ENCODE measurements at places on chromosomes 6 and 20.

DNA sequence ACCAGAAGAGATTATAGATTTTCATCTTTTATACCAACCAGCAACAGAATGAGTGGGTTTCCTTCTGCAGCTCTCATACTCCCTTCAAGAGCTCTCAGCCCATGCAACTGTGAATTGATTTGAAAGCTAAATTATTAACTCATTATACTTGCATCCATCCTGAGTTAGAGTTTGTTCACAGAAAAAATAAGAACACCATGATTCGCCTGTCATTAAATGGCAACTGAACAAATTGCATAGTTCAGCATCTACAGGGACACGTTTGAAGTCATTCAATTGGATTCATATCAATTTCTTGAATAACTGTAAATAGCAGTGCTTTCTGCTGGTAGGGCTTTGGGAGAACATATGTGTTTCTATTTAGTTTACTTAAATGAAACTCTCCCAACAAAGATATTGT is 65.7 kb downstream of the NKAIN2 start:
- DNase-seq, result no peak

- no peak for DNase-seq
These were observed 39.0 kb downstream of the TPD52L1 start for GRCh38 chr6:125192610-125192930.

GRCh38 chr6:78954740-78955139 is 87.4 kb downstream of the IRAK1BP1 start:
- DNase-seq, result no peak

DNA sequence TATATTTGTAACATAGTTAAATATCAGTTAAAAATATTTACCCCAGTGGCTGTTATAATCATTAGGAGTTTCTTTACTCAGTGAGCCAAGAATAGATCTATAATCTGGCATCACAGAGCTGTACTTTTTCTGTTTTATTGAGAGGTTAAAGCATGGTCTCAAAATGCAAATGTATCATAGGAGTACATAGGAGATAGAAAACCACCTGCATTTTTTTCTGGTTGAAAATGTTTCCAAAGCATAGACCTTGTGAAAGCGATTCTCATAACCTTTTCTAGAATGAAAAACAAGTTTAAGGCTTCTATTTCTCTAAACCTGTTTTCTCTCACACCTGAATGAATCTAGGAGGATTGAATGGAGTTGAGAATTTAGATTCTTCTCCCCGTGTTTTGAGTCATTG is 14.4 kb downstream of the KCNQ5 start:
- DNase-seq, result no peak

DNA sequence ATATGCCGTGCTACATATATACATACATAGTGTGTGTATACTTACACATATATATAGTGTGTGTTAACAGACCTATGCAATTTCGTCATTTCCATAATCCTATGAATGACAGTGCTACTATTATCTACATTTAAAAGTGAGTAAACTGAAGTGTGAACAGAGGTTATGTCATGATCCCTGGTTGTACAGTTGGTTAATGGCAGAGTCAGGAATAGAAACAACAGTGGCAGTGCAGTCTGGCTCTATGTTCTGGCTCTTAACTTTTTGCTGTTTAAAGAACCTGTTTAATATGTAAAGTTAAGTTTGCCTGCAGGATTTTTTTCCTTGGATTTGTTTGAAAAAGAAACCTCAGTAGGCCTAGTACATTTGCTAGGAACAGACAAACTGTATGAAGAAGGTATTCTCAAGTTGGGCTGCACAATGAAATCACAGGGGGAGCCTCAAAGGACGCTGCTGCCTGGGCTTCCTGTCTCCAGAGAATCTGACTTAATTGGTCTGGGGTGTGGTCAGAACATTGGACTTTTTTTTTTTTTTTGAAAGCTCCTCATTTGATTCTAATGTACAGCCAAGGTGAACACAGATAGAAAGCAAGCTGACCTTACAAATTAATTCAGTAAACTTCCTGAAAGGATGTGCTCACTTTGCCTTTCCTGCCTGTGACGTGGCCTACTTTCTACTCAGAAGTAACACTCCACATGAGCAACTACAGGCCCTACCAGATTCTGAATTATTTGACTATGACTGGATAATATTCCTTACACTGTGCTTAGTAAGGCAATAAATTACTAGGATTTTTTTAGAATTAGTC is 29.4 kb downstream of the PLCB1 start:
- no peak for DNase-seq

GRCh38 chr6:149934249-149935156 is 7.3 kb upstream of the ULBP2 start:
- no peak for DNase-seq

DNA sequence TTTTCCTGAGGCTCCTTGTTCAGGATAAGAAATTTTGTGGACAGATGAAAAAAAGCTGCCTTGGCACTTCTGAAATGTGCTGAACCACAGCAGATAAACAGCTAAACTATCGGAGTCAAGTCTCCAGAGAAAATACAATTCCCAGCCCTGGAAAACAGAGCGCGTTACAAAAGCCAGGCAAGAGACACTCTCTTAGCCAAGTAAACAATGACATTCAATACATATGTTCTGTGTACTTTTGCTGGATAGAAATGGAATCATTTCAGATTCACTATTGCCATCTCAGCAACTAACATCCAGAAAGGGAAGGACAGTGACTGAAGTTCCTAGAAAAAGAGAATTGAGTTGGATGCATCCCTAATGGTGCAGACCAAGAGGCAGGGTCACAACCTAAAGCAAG is 196.8 kb upstream of the NRSN1 start:
- no peak for DNase-seq

- no peak for DNase-seq
These were observed 38.0 kb upstream of the HIVEP1 start for GRCh38 chr6:11974089-11974488.

DNA sequence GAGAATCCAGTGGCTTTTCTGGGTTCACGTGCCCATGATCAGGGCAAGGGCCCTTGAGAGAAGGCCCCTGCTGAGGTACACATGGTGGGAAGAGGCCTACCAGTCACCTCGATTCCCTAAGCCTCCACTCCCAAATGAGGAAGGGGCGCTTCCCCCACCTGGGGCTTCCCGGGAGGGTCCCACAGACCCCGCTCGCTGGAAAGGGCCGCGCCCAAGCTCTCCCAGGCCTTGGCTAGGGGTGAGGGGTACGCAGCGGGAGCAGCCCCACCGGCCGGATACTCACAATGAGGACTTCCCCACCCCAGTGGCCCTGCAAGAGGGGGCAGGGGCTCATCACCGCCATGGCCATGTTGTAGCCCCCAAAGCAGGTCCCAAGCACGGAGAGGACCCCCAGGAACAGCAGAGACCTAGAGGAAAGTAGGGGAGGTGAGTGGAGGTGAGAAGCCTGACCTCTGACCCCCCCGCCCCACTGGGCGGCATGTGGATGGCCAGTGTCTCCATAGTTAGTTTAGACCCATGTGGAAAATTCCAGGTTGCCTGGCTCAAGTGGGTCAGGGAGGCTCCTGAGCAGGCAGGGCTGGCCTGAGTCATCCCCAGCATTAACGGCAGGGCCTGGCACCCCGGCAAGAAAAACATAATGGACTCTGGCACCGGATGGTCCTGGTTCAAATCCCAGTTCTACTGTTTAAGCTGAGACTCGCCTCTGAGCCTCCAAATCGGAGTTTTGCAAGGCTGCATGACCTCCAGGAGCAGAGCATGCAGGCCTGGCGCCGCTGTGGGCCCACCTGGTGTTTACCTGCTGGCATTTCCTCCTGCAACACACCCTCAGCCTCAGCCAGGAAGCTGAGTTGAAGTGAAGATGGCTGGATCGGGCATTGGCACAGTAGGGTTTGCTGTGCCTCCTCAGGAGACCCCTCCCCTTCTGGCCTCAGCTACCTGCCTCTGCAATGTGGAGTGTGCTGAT is 6.6 kb downstream of the SLC52A3 start:
- no peak for DNase-seq

DNA sequence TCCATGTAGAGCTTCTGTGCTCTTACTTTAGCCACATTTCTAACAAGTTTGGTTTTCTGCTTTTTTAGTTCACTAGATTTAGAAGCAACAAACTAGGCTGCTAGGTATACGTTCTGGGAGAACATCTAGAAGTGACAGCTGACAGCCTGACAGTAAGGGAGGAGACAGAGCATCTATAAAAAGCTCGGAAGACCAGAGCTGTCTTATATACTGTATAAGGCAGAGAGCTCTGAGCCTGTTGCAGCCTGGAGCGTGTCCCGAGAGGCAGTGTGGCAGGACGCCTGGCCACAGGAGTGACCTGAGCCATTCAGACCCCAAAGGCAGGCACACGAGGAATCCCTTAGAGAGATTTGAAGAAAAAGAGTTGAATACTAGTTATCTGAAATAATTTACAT is 24.6 kb downstream of the PPP1R14C start:
- no peak for DNase-seq

DNA sequence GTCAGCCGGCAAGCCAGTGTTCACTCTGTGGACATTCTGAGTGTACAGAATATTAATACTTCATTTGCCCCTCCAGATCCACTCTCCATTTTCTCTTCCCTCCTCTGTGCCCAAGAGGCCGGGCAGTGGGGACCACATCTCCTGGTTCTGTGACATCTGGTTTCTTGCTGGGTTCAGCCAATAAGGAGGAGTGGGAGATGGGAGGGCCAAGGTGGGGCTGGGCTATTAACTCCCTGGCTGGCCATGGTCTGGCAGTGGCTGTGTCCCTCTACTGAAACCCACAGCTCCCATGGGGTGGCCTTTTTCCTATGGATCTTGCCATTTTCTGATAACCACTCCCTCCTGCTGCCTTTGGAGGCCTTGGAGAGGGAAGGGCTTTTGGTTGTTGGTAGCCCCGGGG is 30.0 kb upstream of the SALL4 start:
- no peak for DNase-seq

DNA sequence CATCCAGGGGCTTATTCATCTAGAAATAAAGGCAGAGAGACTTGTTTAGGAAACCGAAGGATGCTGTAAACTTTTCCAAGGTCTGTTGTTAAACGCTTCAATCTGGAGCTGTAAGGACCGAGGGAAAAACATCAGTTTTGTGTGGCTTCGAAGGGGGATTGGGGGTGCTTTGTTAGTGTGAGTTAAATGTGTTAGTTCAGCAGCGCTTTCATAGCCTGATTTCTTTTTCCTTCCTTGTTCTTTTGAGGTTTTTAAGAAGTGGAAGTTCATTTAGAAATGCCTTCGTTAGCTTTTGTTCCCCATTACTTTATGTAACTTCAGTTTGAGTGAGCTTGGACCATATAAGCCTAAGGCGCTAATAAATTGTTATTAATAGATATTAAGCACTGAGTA is 1.5 kb downstream of the ANKS1A start:
- DNase-seq, result no peak

- no peak for DNase-seq
These were observed 36.1 kb upstream of the ZBP1 start for GRCh38 chr20:57656252-57656820.

DNA sequence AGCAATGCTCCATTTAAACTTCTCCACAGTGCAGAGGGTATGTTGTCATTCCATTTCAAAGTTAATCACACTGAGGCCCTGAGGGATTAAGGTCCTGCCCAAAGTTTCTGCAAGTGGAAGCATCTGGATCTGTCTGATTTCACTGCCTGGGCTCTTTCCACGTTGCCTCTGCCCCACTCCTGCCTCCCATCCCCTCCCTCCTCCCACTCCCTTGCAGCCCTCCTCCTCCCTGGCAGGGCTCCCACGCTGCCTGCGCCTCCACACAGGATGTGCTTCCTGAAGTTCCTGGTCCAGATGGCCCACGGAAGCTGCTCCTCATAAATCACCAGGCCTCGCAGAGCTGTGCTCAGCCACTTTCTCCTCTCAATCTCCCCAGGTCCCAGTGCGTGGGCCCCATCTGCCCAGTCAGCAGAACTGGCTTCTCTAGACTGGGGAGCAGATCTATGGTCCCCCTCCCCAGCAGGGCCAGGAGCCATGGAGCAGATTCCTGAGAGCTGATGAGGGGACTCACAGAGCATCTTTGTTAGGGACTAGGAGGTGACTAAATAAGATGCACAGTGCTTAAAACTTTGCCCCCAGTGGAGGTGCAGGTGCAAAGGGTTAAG is 65.4 kb upstream of the MAFB start:
- no peak for DNase-seq

DNA sequence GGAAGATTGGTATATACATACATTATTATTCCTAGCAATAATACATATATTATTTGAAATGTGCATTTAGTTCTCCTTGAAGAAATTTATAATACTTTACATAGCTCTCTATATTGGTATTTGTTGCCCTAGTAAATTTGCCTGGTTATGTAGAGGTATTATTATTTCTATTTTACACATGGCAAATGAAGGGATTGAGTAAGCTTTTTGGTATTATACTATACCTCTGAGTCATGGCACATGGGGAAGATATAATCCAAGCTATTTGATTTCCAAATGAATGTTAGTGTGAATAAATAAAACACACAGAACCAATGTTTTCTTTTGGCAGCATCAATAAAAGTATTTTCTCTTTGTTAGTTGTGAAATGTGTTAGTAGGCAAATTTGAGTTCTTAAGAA is 409.6 kb upstream of the SLC35B3 start:
- DNase-seq, result no peak

- no peak for DNase-seq
These were observed 360.4 kb downstream of the HAO1 start for GRCh38 chr20:7579888-7580287.

GRCh38 chr6:157717340-157717748 is 105.7 kb upstream of the SNX9 start:
- DNase-seq, result no peak

DNA sequence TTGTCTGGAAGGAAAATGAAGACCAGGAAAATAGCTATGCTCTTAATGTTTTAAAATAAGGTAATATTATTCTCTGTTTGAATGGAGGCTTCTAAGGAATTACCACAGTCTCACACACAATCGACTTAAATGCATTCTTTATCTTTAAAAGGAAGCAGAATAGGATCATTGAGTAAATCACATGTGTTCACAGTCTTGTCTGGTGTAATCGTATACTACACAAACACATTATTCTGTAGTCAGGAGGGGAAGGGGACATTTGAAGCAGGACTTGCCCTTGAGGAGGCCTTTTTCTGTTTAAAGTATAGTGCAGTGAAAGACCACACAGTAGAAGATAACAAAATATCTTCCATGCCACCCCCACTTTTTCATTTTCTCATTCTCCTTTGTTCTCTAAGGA is 20.6 kb upstream of the REV3L start:
- no peak for DNase-seq

DNA sequence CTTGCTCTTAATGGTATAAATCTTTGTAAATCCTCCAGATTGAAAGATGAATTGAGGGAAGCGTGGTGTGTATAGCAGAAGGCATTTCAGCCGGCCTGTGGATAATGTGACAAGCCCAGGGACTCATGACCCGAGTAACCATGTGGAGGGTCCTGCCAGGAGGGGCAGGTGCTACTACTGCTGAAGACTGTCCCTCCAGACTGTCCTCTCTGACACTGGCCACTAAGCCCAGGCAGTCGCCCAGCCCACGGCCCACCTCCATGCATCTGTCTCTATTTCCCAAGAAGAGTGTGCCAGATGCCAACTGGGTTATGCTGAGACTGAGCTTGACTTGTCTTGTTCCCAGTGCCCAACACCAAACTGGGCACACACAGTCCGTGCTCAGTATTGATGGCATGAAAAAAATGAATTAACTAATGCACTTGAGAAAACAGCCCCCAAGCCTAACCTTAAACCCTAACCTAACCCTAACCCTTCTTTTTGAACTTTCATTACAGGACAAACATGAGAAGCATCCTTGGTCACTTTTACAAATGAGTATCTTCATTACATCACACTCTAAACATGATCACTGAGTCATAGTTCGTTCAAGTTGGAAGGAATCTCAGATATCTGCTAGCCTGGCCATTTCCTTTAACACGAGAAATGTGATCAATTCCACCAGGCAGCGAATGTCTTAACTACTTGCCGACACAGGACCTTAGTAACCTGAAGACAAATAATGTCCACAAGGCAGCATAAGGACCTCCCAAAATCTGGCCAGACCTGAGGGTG is 182.2 kb upstream of the RREB1 start:
- DNase-seq, result no peak

- DNase-seq, result no peak
These were observed 6.8 kb upstream of the SULF2 start for GRCh38 chr20:47792021-47792618.
